Thyroid gland (tissue), 4 donors: ENCODE measurements at places on chromosomes 7 and 10. TPM values are rescaled to one million over a fixed set of nuclear protein-coding genes. Genes with fewer than 3 reads are reported as not detected.

The PLXDC2 gene
- 44.9 TPM for total RNA-seq

The ZMIZ2 gene
- 43.1 TPM for total RNA-seq

The SGMS1 gene
- 98.9 TPM for total RNA-seq

The ANKRD30A gene
- 0.13 TPM for total RNA-seq

The LLCFC1 gene
- 0.67 TPM for total RNA-seq

DNA sequence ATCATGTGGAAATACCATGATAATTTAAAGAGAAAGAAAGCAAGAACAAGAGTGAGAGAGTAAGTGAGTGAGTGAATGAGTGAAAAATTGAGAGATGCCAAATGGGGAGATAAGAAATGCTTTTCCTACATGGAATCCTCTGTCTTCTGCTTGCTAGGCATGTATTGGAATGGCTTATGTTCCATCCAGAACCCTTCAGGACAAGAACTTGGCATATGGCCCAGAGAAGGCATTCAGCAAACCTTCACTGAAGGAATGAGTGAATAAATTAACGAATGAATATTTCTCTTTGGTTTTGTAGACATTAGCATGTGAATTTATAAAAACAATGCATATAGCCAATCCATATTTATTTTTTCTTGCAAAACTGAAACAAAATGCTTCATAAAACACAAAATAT, 162.2 kb downstream of the LRRTM3 start:
- no peaks in the 10 kb centered on the region for H3K27me3 ChIP-seq
- no peaks in the 10 kb centered on the region for H3K4me1 ChIP-seq
- DNase-seq, result peak; percentile 5
- H3K36me3 ChIP-seq, result no peaks in the 10 kb centered on the region
- no peak overlapping the region for H3K27ac ChIP-seq
- H3K4me3 ChIP-seq, result no peak overlapping the region

DNA sequence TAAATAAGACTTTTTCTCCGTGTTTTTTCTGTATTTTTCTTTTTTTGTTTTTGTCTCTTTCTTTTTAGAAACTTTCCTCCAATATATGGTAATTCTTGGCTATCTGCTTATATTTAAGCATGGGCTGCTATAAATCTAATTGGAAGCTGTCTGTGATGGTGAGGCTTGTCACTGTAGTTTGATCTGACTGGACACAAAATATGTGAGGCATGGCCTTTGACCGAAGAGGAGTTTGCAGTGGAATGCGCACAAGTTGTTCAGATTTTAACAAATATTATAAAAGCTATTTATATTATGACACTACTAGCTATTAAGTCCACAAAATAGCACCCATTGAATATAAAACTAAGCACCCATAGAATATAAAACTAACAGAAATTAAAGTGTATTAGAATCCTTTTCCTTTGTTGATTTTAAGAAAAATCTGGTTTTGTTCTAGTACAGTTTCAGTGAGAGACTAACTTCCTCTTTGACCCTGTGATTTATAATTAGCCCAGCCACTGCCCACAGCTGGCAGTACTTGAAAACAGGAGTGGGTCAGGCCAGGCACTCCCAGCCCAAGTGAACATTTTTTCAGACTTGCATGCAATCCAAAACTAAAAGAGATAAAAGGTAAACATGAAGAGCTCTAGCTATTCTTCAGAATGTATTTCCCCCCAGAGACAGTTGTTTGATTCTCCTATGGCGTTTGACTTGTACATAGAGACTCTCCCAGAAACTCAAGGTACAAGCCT, 69.9 kb upstream of the FGL2 start:
- H3K4me3 ChIP-seq, result no peak overlapping the region
- no peaks in the 10 kb centered on the region for H3K27me3 ChIP-seq
- H3K27ac ChIP-seq, result peak overlapping the region; percentile 69
- no peaks in the 10 kb centered on the region for H3K36me3 ChIP-seq
- peak; percentile 75 for DNase-seq

- DNase-seq, result no peak
- H3K4me1 ChIP-seq, result no peaks in the 10 kb centered on the region
These were observed 245.9 kb downstream of the SKAP2 start for GRCh38 chr7:26618449-26618848.

DNA sequence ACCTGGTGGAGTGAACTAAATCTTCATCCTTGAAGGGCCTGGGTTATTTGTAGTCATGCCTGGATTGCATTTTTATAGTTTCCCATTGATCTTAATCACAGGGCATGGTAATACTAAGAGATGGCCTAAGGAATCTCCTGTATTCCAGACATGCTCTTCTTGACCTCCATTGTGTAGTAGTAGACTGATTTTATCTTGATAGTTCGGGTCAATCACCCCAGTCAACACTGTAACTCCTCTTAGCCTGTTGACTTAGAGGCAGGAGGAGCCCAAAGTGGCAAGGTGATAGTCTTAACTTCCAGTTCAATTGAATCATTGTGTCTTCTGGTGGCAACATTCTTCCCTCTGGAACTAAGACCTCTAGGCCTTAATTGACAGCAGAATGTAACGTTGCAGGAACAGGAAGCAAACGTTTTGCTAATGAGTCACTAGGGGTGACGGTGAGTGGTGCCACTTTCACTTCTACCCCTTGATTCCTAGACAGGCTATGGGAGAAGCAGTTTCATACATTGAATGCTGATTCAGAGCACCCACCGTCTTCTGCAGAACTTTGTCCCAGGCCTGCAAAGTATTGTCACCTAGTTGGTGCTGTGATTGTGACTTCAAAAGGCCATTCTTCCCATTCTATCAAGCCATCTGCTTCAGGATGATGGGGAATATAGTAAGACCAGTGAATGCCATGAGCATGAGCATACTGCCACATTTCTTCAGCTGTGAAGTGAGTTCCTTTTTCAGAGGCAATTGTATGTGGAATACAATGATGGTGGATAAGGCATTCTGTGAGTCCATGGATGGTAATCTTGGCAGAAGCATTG, 24.0 kb upstream of the PAPSS2 start:
- no peaks in the 10 kb centered on the region for H3K36me3 ChIP-seq
- H3K27ac ChIP-seq, result no peak overlapping the region
- DNase-seq, result no peak

DNA sequence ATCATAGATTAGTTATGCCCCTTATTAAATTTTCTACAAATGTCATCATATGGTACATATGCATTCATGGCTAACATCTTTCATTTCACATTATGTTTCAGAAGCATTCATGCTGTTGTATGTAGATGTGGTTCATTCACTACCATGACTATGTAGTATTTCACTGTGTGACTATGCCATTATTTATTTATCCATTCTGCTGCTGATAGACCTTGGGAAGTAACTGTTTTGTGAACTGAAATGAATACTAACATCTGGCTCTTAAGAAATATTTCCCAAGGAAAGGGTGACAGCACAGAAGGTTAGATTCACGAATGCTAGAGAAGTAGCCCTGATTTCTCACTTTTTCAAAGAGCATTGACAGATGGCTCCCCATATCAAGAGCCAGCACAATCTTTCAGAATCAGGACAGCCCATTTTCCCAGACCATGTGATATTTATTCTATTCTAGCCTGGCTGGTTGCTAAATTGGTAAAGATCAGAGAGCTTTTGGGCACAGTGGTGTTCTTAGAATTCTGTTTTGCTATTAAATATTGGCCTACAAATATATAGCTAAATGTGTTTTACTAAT, 157.4 kb downstream of the DYNC1I1 start:
- H3K27me3 ChIP-seq, result no peaks in the 10 kb centered on the region
- no peak overlapping the region for H3K4me3 ChIP-seq
- no peak overlapping the region for H3K27ac ChIP-seq

DNA sequence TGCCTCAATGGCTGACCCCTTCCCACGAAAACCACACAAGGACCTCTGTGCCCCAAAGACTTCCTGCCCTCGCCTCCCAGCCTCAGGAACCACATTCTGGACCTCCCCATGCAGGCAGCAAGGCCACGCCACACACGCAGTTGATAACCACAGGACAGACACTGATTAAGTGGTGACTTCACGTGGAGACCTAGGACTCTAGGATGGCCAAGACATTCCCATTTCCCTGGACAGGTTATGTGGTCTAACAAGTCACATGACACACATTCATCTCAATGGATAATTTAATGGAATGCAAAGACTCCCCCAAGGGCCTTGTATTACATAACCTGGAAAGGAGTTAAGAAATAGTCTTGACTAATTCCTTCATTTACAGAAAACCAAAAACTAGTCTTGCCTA, 110.2 kb downstream of the LARP4B start:
- no peaks in the 10 kb centered on the region for H3K27me3 ChIP-seq
- H3K36me3 ChIP-seq, result peaks cover 39% of the 10 kb centered on the region
- no peak for DNase-seq
- H3K4me1 ChIP-seq, result peaks cover 53% of the 10 kb centered on the region

DNA sequence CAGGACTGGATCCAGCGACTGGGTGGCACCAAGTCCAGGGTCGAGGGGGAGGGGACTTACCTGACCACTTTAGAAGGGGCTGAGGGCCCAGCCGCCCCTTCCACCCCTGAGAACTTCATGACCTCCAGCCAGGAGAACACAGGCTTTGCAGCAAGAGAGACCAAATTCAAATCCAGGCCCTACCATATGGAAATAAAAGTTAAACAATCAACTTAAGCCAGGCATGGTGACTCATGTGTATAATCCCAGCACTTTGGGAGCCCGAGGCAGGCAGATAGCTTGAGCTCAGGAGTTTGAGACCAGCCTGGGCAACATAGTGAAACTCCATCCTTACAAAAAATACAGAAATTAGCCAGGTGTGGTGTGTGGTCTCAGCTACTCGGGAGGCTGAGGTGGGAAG, 61.9 kb downstream of the COL13A1 start:
- H3K4me1 ChIP-seq, result peaks cover 26% of the 10 kb centered on the region
- DNase-seq, result no peak
- no peaks in the 10 kb centered on the region for H3K27me3 ChIP-seq
- no peak overlapping the region for H3K27ac ChIP-seq
- no peak overlapping the region for H3K4me3 ChIP-seq
- no peaks in the 10 kb centered on the region for H3K36me3 ChIP-seq

GRCh38 chr7:2242541-2243429, 759 bp downstream of the NUDT1 start:
- H3K36me3 ChIP-seq, result peaks cover 14% of the 10 kb centered on the region
- peaks cover 9% of the 10 kb centered on the region for H3K4me1 ChIP-seq
- peak overlapping the region; percentile 97 for H3K4me3 ChIP-seq
- H3K27me3 ChIP-seq, result no peaks in the 10 kb centered on the region
- DNase-seq, result no peak
- H3K27ac ChIP-seq, result no peak overlapping the region

DNA sequence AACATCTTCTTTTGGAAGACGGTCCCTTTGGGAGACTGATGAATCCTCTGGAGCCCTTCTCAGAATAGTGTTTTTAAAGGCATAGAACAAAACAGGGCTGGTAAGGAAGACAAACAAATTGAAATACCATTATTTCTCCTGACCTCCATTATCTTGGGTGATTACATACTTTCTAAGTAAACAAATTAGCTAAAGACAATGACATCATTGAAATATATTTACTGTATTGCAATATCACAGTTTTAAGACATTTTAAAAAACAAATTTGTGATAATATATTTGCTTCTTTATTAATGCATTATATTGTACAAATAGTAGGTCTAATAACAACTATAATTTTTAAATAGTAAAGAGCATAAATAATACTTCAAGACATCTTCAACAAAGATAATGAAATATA, 152.2 kb upstream of the CDK1 start:
- H3K27ac ChIP-seq, result no peak overlapping the region
- no peaks in the 10 kb centered on the region for H3K4me1 ChIP-seq
- DNase-seq, result no peak
- no peaks in the 10 kb centered on the region for H3K27me3 ChIP-seq
- H3K36me3 ChIP-seq, result no peaks in the 10 kb centered on the region

GRCh38 chr10:122018951-122019413, 30.0 kb downstream of the TACC2 start:
- no peaks in the 10 kb centered on the region for H3K36me3 ChIP-seq
- DNase-seq, result peak; percentile 81
- peaks cover 22% of the 10 kb centered on the region for H3K4me1 ChIP-seq
- H3K4me3 ChIP-seq, result no peak overlapping the region
- no peaks in the 10 kb centered on the region for H3K27me3 ChIP-seq
- H3K27ac ChIP-seq, result peak overlapping the region; percentile 97

DNA sequence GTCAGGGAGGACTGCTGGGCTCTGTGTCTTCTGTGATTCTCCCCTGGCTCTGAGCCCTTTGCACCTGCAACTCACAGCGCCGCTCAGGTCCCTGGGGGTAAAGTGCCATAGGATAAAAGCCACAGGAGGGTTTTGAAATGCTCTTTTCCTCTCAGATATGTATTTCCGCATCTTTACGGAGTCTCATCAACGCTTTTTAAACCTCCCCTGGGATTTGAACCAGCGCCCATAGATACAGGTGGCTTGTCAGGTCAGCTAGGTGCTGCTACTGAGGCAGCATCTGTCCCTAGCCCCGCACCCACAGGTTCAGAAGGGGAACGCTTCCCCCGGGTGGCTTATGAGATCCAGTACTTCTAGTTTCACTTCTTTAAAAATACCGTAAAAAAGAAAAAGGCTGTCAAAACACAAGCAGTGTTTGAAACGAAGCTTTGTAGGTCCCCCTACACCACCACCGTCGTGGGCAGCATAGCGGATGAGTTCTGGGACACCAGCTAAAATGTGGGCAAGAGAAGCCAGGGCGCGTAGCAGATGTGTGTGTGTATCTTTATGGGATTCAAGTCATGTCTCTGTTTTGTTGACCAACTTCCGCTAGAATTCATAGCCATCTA, 173.5 kb downstream of the CUX1 start:
- no peak overlapping the region for H3K4me3 ChIP-seq
- H3K27ac ChIP-seq, result no peak overlapping the region
- no peaks in the 10 kb centered on the region for H3K36me3 ChIP-seq
- peaks cover 1% of the 10 kb centered on the region for H3K4me1 ChIP-seq
- no peaks in the 10 kb centered on the region for H3K27me3 ChIP-seq

DNA sequence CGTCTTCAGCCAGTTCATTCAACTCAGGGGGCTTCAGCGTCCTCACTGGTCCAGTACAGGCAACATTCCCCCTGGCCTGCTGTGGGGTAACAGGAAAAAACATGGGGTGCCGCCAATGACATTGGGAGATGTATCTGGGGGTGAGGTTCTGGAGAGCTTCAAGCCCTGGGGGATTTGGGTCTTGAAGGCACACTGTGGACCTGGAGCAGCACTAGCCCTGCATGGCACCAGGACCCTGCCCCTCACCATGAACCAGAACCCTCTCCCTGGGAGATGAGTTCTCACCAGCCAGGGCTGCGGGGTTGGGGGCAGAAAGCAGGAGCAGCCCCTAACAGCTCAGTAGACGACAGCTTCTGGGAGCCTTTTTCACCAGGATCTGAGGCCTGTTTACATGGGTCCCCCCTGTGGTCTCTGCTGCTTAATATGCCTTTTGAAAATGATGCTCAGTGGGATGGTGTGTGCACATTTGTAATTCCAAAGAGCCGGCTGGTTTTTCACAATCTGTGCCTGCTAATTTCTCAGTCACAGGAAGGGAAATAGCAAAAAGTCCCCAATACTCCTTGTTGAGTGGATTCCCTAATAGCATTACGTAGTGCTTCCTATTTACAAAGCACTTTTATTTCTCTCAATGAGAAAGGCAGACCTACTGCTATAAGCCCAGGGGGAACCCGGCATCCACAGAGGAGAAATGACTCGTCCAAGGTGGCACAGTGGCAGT, 509.5 kb downstream of the RPS24 start:
- no peak for DNase-seq
- no peaks in the 10 kb centered on the region for H3K27me3 ChIP-seq

- no peak for DNase-seq
- no peak overlapping the region for H3K4me3 ChIP-seq
- H3K27ac ChIP-seq, result no peak overlapping the region
- H3K36me3 ChIP-seq, result no peaks in the 10 kb centered on the region
These were observed 29.3 kb upstream of the ERCC6 start for GRCh38 chr10:49568235-49568634.
